ENCODE measurements at places on chromosomes 12 and 14.
A peak's percentile ranks its signal among the peaks of the same experiment; 100 is the strongest.

DNA sequence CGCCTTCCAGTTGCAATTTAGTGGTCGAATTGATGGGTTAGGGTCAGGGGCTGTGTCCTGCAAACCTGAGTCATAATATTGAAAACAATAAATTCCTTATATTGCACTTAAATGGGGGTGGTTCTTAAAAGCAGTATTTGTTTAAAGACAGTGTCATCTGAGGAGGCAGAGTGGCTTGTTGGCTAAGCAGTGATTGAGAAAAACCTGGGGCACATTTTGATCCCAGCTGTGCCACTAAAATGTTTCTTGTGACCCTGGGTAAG lies 48.4 kb downstream of the FBXW8 start:
- DNase-seq: no peak

DNA sequence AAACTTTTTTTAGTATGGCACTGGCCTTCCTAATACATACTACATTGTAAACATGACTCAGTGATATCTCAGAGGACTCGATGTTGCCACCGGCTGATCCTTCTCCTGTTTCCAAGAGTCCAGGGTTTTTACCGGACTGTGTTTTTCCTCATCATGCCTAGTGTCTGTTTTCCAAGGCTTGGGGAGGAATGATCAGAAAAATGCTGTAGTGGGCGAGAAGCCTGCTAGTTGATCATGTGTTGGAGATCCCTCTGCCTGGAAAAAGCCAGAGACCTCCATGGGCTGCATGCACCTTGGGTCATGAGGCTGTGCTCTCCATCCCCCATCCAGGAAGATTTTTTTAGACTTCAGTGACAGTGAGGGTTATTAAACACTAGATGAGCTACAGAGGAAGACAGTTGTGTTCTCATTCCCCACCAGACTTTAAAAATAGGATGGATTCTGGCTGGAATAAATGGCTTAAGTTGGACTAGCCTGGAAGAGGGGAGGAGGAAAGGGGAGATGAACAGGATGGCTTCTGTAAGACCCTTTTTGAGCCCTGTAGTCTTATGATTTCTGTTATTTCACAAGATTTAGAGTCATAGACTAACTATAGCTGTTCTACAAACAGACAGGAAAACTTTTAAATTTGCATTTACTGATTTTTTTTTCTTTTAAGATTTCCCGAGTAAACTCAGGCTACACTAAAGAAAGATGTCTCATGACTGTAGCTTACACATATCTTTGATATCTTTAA lies 145.7 kb downstream of the SAMD4A start:
- peak; percentile 43 for DNase-seq

- DNase-seq: no peak
Observed at GRCh38 chr12:62817556-62818271, 117.2 kb downstream of the PPM1H start.

- no peak for DNase-seq
Observed at GRCh38 chr12:44457465-44457864, 418.6 kb downstream of the NELL2 start.

- DNase-seq: peak; percentile 82
Observed at GRCh38 chr14:37172024-37172869, at the start of gene SLC25A21. SLC25A21 (minus strand) TSS chr14:37172606.

GRCh38 chr12:40192704-40193255 lies 32.0 kb upstream of the LRRK2 start:
- DNase-seq: no peak

- no peak for DNase-seq
Observed at GRCh38 chr12:11687528-11687927, 38.1 kb downstream of the ETV6 start.

- DNase-seq: no peak
Observed at GRCh38 chr12:110109837-110110535, 14.2 kb upstream of the IFT81 start.

- no peak for DNase-seq
Observed at GRCh38 chr14:23146351-23146910, 27.4 kb upstream of the CEBPE start.

GRCh38 chr14:72982146-72982708 lies 44.7 kb downstream of the ZFYVE1 start:
- DNase-seq: no peak

- no peak for DNase-seq
Observed at GRCh38 chr12:46371718-46372543, 642 bp downstream of the SLC38A2 start.

DNA sequence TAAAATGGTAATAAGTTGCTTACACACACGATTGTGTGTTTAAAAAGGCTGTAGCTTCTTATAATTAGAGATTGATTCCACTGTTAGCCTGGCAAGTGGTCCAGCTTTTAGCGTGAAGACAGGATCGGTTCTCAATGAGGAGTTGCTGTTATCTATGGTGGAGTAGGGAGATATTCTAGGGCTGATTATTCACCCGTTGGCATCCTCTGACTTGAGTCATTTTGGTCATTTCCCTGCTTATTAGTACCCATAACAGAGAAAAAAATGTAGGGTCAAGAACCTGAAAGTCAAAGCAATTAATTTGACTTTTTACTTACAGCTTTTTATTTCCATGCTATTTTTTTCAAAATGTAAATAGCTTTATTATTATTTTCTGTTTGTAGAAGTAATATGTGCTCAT lies 76.0 kb downstream of the KCNK13 start:
- peak; percentile 54 for DNase-seq

GRCh38 chr14:99752486-99753121 lies 40.6 kb upstream of the EML1 start:
- peak; percentile 83 for DNase-seq

DNA sequence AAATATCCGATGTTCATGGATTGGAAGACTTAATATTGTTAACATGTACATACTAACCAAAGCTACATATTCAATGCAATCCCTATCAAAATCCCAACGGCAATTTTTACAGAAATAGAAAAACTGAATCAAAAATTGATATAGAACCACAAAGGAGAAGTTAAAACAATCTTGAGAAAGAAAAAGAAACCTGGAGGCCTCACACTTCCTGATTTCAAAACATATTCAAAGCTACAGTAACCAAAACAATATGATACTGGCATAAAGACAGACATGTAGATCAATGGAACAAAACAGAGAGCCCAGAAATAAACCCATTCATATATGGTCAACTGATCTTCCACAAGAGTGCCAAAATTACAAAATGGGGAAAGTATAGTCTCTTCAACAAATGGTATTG lies 5.4 kb upstream of the PELI2 start:
- no peak for DNase-seq

DNA sequence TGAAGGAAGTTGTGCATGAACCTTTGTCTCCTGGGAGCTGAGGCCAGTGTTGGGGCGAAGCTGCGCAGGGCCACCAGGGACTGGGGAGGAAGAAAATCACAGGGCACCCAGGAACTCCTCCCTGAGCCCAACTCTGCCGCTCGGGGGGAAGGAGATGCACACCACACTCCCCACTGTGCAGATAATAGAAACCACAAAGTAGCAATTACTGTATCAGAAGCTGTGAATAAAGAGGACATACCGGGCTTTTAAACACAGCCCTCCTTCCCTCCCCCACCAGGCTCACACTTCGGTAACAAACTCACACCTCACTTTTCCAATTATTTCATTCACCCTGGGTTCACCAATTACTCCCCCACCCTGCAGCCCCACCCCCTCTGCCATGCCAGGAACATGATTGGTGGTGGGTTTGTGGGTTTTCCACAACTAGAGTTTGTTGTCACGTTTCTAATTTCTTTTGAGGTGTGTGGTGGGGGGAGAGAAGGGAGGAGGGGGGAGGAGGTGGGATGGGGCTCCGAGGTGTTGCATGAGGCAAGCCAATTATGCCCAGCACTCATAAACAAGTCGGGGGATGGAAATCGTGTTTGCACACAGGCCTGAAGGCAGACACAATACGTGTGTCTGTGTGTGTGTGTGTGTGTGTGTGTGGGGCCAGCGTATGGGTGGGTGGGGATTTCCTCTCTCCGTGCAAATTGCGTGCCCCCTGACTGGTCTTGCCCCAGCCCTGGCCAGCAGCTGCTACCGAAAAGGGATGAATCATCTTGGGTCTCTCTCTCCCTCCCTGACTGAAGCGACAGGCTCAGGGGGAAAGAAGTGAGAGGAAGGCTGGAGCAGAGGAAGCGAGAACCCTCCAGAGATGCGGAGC lies 103.3 kb downstream of the RBM19 start:
- peak; percentile 89 for DNase-seq

DNA sequence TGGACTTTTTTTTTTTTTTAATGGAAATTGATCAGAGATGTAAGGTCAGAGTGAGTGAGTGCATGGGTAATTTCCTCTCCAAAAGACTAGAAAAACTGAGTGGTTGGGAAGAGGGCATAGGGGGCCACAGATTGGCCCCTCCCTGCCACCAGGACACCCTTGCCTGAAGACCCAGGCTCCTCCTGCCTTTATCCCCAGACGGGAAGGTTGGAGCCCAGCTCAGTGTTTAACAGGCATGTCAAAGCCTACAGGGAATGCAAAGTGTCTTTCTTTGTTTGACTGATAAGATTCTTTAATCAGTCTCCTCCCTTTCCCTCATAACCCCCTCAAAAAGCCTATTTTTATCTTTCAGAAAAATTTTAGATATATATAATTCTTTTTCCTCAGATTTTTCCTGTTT lies 50.3 kb downstream of the IRAK3 start:
- DNase-seq: no peak

DNA sequence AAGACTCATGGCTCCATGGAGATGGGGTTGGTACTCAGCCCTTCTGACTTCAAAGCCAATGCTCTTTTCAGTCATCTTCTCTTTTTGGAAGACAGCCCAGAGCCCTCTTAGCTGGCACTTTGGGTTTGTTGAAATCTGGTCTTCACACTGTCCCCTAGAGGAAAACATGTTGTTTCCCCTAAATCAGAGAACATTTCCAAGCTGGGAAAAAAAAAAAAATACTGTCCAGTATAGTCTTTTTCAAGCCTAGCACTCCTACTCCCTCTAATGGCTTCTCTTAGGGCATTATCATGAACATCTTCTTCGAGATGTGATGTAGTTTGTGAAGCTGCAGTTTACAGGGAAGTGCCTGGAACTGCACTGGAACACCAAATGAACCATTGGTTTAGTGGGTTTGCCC lies 3.0 kb upstream of the ZC3H14 start:
- peak; percentile 69 for DNase-seq

DNA sequence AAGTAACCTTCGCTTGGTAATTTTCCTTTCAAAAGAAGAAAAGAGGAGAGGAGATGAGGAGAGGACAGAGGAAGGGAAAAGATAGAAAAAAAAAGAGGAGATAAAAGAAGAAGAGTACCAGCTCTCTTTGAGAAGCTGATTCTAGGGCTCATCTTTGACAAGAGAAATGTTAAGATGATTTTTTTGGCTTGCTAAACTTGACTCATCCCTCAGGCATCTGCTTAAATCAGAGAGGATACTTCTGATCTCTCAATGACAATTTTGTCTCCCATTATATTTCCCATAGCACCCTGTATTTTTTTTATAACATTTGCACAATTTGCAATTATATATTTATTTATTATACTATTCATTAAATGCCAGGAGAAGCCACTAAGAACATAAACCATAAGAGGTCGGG lies 17.1 kb downstream of the SYT1 start:
- DNase-seq: peak; percentile 45

DNA sequence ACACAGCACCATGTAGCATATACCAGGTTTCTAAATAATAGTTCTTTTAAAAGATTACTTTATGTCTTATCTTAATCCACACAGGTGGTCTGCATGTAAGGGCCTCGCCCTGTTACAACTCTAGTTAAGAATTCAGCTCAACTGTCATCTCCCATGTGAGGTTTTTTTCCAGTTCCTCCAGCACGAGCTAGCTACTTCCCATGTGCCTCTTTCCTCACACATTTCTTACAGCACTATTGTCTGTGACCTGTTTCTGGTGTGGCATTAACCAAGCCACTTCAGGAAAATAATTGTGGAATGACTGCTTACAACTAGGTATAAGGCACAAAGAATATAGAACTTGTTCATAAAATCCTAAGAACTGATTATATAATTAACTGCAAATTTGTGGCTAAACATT lies 65.5 kb downstream of the SH2B3 start:
- DNase-seq: no peak

GRCh38 chr12:19125325-19125724 lies 4.2 kb upstream of the PLEKHA5 start:
- DNase-seq: peak; percentile 48

GRCh38 chr12:76719171-76720041 lies 44.5 kb upstream of the ZDHHC17 start:
- peak; percentile 48 for DNase-seq

DNA sequence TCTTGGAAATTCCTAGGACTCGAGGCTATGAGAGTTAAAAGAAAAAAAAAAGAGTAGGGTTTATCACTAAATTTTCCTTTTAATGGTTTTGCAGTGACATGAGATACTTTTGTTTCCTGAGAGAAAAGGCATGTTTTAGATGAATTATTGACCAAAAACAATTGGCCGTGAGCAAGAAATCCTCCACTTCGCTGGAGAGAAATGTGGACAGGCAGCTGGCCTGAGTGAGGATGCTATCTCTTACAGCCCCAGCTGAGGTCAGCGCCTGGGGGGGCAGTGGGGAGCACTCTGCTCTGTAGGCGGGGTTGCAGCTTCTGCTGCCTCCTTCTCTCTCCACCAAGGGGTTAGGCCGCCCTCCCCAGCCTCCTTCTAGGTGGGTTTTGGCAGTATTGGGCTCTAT lies 54.7 kb downstream of the PRIMA1 start:
- DNase-seq: no peak

DNA sequence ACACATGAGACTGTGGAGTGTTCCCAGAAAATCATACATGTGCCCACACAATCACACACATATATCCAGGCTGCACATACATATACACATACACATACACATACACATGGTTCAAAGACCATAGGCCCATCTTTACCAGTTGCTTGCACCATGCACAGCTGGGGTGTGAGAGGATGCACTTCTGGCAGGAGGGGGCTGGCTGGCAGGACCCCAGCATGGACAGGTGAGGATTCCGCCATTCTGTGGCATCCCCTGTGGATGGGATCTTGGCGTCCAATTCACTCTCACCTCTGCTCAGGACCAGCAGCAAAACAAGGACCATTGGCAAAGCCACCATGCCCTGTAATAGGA lies 7.0 kb downstream of the ITGB7 start:
- DNase-seq: no peak

DNA sequence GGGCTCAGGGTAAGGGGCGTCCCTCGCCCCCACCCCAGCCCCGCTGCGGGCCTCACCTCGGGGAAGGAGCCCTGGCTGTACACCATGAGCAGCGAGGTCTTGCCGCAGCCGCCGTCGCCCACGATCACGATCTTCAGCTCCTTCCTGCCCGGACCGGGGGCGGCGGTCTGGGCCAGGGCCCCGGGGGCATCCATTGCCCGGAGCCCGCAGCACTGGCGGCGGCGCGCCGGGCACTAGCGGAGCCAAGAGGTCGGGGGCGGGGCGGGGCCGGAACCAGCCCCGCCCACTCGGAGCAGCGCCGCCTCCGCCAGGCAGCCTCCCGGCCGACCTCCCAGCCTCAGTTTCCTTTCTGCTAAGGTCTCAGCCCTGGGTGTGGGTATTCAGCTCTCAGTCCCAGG lies at the start of gene RHOF:
RHOF (minus strand) TSS at position 249 of the 398 bp plus-strand sequence; CDS start at position 194, 55 bp downstream.
- DNase-seq: peak; percentile 41

Measured in EL (cell line).